ENCODE measurements at places on chromosomes 1 and 21. TPM values are rescaled to one million over a fixed set of nuclear protein-coding genes. Genes with fewer than 3 reads are reported as not detected.
A peak's percentile ranks its signal among the peaks of the same experiment; 100 is the strongest.

PLEKHM2 gene
- 29.7 TPM for total RNA-seq

RBM11 gene
- 5.6 TPM for total RNA-seq

PCP4 gene
- 2.3 TPM for total RNA-seq

GJA8 gene
- total RNA-seq: not detected

WNT3A gene
- total RNA-seq: 0.29 TPM

RIPPLY3 gene
- total RNA-seq: 0.44 TPM

TGFB2 gene
- 10.2 TPM for total RNA-seq

TMCC2 gene
- total RNA-seq: 2.2 TPM

APOBEC4 gene
- total RNA-seq: not detected

PEAR1 gene
- 6.2 TPM for total RNA-seq

- no peak for DNase-seq
- no peaks in the 10 kb centered on the region for H3K27me3 ChIP-seq
- H3K27ac ChIP-seq: no peak overlapping the region
These were observed 20.5 kb downstream of the FCRL4 start for GRCh38 chr1:157577420-157577819.

DNA sequence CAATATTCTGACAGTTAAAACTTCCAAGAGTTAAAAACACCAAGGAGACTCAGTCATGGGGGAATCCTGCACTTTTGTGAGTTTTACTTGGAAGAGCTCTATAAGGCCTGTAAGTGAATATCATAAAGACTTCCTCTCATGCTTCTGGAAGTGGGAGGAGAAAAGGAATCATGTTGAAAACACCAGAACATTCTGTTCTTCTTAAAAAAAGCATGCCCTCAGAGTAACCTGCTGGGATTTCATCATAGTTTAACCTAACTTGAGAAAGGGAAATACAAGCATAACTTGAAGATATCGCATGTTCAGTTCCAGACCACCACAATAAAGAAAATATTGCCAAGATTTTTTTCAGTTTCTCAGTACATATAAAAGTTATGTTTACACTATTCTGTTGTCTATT is 51.9 kb downstream of the COL11A1 start:
- H3K4me3 ChIP-seq: no peak overlapping the region
- H3K4me1 ChIP-seq: no peaks in the 10 kb centered on the region
- no peaks in the 10 kb centered on the region for H3K36me3 ChIP-seq
- H3K27me3 ChIP-seq: no peaks in the 10 kb centered on the region

GRCh38 chr1:118217141-118217838 is 32.3 kb upstream of the SPAG17 start:
- no peaks in the 10 kb centered on the region for H3K27me3 ChIP-seq
- no peaks in the 10 kb centered on the region for H3K36me3 ChIP-seq
- H3K4me3 ChIP-seq: no peak overlapping the region
- no peak overlapping the region for H3K27ac ChIP-seq
- no peak for DNase-seq

DNA sequence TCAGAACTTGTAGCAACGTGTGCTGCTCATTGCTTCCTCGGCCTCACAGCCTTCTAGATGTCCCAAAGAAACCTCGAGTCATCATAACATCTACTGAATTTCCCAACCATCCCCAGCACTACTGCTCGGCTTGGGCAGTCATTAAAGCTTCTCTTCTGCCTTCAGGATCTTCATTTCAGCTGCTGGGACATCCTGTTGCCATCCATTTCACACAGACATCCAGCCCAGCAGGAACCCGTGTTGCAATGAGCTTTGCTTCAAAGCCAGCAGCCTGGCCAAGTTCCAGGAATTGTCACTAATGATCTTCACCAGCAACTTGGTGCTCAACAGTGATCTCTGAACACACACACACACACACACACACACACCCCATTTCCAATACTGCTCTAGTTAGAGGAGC is 18.5 kb downstream of the WLS start:
- peak; percentile 78 for DNase-seq
- H3K27ac ChIP-seq: peak overlapping the region; percentile 46
- no peaks in the 10 kb centered on the region for H3K36me3 ChIP-seq
- peaks cover 8% of the 10 kb centered on the region for H3K4me1 ChIP-seq
- H3K27me3 ChIP-seq: no peaks in the 10 kb centered on the region

DNA sequence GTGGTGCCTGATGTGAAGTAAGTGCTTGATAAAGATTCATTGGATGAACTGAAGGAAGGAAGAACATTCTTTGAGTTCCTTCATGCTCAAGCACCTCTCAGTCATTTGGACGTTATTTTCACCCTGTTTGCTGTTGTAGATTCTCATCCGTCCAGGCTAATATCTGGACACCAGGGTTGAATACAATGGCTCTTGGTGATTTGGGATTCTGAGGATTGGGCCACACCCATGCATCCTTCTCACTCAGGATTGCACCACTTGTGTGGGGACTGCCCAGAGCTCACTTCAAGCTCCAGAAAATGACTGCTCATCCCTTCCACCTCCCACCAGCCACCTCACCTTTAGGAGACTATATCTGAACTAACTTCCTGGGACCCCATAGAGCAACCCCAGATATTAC is 117.1 kb upstream of the IPO9 start:
- H3K27me3 ChIP-seq: no peaks in the 10 kb centered on the region
- H3K4me3 ChIP-seq: no peak overlapping the region
- peak overlapping the region; percentile 84 for H3K27ac ChIP-seq
- H3K4me1 ChIP-seq: peaks cover 21% of the 10 kb centered on the region

DNA sequence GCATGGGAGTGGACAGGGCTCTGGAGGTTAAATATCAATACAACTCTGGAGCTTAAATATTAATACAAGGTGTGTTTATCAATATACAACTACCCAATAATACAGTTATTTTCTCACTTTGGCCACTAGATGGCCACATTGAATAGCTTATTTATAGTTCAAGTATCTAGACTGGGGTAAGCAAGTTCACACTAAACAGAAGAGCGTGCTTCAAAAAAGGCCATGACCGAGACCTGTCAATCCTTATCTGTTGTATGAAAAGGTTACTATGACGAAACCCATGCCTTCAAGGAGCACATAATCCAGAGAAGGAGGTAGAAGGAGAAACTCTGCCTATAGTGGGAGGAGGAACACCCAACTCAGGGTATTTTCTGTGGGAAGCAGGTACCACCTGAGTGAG is 29.1 kb downstream of the CHML start:
- no peak for DNase-seq
- H3K36me3 ChIP-seq: no peaks in the 10 kb centered on the region
- H3K27ac ChIP-seq: no peak overlapping the region
- no peaks in the 10 kb centered on the region for H3K4me1 ChIP-seq
- no peaks in the 10 kb centered on the region for H3K27me3 ChIP-seq

DNA sequence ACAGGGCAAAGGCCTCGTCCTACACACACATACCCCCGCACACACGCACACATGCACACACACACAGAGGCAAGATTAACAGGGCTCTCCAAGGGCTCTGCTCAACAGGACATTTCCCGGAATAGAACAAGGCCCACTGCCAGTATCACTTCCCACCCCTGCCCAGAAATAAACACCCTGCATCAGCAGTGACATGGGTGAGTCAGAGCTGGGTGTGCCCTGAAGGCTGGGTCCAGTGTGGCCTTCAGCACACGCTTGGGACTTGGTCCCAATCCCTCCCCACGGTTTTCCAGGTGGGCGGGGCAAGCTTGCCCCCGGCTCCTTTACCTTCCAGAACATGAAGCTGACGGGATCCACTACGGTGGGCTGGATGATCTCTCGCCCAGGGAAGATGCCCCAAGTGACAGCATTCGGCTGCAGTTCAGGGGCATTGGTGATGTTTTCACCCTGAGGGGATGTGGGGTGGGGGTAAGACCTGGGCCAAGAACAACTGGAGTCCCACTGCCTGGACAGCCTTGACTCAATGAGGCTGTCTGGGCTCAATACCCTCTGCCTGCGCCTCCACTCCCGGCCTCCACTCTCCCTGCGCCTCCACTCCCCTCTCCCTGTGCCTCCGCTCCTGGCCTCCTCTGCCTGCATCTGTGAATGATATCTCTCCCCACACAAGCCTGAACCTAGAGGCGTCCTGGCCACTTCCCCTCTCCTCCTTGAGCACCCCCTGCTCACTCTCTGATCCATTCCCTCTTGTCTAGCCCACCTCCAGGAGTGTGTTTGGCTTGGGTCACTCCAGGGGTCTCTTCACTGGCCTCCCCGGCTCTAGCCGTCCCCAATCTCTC is 14.7 kb downstream of the MTHFR start:
- peak; percentile 85 for DNase-seq
- H3K27me3 ChIP-seq: no peaks in the 10 kb centered on the region
- peak overlapping the region; percentile 97 for H3K27ac ChIP-seq

- no peak overlapping the region for H3K4me3 ChIP-seq
- no peaks in the 10 kb centered on the region for H3K27me3 ChIP-seq
- DNase-seq: no peak
- no peak overlapping the region for H3K27ac ChIP-seq
- H3K36me3 ChIP-seq: no peaks in the 10 kb centered on the region
These were observed 421.3 kb upstream of the ADGRL2 start for GRCh38 chr1:81379430-81379829.

- H3K4me1 ChIP-seq: peaks cover 4% of the 10 kb centered on the region
- no peak overlapping the region for H3K4me3 ChIP-seq
- no peak for DNase-seq
- no peaks in the 10 kb centered on the region for H3K36me3 ChIP-seq
These were observed 25.4 kb downstream of the MX2 start for GRCh38 chr21:41387042-41387819.

DNA sequence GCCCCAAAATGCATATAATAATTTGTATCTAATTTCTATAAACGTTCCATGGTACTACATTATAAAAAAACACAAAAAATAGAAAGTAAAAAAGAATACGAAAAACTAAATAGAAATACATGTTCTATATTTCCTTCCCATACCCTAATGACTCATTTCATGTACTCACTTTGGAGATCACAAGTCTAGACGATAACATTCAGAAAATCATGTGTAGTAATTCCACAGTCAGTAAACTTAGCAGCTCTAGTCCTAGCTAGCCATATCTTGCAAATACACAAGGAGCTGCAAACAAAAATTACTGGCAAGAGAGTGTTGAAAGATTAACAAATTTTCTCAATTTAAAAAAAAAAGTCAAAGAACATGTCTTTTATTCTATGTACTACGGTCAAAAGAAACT is 1.4 kb downstream of the GOLPH3L start:
- no peak overlapping the region for H3K27ac ChIP-seq
- DNase-seq: no peak
- H3K36me3 ChIP-seq: no peaks in the 10 kb centered on the region
- H3K4me1 ChIP-seq: no peaks in the 10 kb centered on the region
- H3K27me3 ChIP-seq: no peaks in the 10 kb centered on the region

DNA sequence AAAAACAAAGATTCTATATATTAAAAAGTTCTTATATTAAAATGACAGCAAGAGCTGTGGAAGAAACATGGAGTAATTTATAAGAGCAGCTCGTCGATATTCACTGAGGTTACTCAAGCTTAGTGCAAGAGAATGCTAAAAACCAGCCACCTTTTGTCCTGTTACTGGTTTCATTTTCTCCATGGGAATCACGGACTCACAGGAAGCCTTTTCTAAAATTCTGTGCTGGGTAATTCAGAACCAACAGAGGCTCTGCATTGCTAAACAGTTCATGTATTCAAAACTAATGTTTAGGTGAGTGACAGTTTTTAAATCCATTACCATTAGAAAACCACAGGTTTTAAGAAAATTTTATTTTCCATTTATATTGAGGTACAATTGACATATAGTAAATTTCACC is 147.8 kb upstream of the MAP1LC3C start:
- H3K4me1 ChIP-seq: no peaks in the 10 kb centered on the region
- H3K27me3 ChIP-seq: no peaks in the 10 kb centered on the region
- no peaks in the 10 kb centered on the region for H3K36me3 ChIP-seq

DNA sequence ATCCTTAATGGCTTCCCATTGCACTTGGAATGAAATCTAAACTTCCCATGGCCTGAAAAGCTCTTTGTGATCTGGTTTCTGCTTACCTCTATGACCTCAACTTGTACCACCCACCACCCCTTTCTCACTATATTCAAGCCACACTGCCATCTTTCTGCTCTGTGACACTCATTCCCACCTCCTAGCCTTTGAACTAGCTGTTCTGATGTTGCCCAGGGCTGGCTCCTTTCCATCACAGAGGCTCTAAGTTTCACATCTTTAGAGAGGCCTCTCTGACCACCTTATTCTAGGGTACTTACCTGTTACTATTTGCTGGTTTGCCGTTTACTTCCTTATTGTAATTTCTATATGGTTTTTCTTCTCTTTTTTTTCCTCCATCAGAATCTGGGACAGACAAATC is 4.2 kb downstream of the MPZL1 start:
- H3K27me3 ChIP-seq: no peaks in the 10 kb centered on the region
- no peak overlapping the region for H3K27ac ChIP-seq
- H3K4me1 ChIP-seq: no peaks in the 10 kb centered on the region
- no peak for DNase-seq
- H3K36me3 ChIP-seq: no peaks in the 10 kb centered on the region

DNA sequence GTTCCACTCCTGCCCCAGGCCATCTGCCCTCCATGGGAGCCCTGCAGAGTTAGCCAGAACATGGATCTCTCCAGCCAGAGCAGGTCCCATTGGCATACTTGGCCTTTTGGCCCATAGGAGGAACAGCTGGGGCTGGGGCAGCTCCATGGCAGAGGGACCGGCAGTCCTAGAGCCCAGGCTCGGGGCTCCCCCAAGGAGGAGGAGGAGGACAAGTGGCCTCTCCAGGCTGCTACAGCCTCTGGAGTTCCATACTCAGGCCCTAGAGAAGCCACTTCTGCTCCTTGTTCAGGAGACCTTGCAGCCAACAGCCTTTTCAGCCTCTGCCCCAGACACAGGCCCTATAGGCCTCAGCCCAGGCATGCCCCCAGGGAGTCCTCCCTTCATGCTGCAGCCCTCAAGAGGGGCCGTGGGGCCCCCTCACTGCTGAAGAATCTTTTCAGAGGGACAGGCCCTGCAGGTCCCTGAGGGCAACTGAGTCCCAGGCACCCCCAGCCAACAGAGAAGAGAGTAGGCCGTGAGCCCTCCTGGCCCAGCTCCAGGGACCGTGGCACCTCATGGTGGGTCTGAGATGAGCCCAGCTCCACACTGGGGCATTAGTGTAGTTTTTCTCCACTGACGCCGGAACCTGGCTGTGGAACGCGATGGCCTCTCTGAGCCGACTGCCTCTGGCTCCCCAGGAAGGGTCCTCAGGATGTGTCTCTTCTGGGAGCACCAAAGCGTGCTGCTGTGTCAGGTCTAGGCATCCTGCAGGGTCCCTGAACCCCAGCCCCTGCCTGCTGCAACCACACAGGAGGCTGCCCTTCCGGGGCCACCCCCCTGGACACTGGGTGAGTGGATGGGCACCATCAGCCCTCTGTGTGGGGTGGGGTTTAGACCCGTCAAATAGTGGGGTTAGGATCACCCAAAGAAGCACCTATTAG is 297.6 kb upstream of the VAMP3 start:
- no peak overlapping the region for H3K4me3 ChIP-seq
- no peaks in the 10 kb centered on the region for H3K36me3 ChIP-seq
- H3K4me1 ChIP-seq: no peaks in the 10 kb centered on the region
- no peak overlapping the region for H3K27ac ChIP-seq
- H3K27me3 ChIP-seq: no peaks in the 10 kb centered on the region

GRCh38 chr1:3101124-3101939 is 32.3 kb downstream of the PRDM16 start:
- no peak for DNase-seq
- no peak overlapping the region for H3K27ac ChIP-seq
- H3K4me3 ChIP-seq: no peak overlapping the region

Data from breast epithelium (tissue), 4 donors.